ENCODE measurements at places on chromosomes 6 and 20. TPM values are rescaled to one million over a fixed set of nuclear protein-coding genes. Genes with fewer than 3 reads are reported as not detected.

- H3K27ac ChIP-seq = no peak overlapping the region
- no peaks in the 10 kb centered on the region for H3K36me3 ChIP-seq
- no peaks in the 10 kb centered on the region for H3K4me1 ChIP-seq
Observed at GRCh38 chr6:112770308-112770707, 423.2 kb downstream of the RFPL4B start.

The OLIG3 gene
- not detected for total RNA-seq

The CDK19 gene
- total RNA-seq = 18.4 TPM

The ANGPT4 gene
- not detected for total RNA-seq

GRCh38 chr6:3383525-3383924 is 73.3 kb downstream of the SLC22A23 start:
- no peak overlapping the region for H3K27ac ChIP-seq
- DNase-seq = no peak
- no peaks in the 10 kb centered on the region for H3K27me3 ChIP-seq
- H3K36me3 ChIP-seq = no peaks in the 10 kb centered on the region
- peaks cover 5% of the 10 kb centered on the region for H3K4me1 ChIP-seq

The SRSF12 gene
- total RNA-seq = 0.10 TPM

DNA sequence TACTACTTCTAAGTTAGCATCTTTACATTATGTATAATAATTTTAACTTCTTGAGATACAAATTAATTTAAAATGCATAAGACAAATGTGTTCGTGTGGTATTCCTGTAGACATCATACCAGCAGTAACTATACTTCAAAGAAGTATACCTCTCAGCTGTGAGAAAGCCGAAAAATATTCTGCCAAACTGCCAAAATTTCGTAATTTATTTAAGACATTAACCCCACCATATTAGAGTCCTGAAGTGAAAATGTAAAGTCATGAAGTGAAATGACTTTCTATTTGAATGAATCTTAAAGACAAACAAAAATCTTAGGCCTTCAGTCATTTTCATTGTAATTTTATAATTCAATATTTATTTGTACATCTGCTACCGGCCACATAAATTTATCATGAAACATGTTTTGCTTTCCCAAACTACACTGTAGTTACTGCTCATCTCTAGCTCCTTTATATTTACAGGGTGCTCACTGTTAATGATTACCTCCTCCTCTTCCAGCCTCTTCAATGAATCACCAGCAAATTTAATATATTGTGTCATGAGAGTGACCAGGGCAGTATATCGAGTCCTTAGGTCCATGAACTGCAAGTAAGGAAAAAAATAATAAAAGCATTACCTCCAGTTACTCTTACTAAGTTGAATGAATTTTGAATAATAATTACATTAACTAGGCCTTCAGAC is 18.5 kb downstream of the DST start:
- H3K36me3 ChIP-seq = no peaks in the 10 kb centered on the region
- no peak overlapping the region for H3K4me3 ChIP-seq
- no peak for DNase-seq
- H3K4me1 ChIP-seq = no peaks in the 10 kb centered on the region
- H3K27ac ChIP-seq = no peak overlapping the region

- no peaks in the 10 kb centered on the region for H3K36me3 ChIP-seq
- H3K4me1 ChIP-seq = peaks cover 9% of the 10 kb centered on the region
- no peak overlapping the region for H3K27ac ChIP-seq
- no peaks in the 10 kb centered on the region for H3K27me3 ChIP-seq
Observed at GRCh38 chr6:139475646-139476045, 101.2 kb upstream of the CITED2 start.

Measured in activated CD4-positive, alpha-beta memory T cell treated with anti-CD3 and anti-CD28 coated beads for 36 hours (primary cell).